ENCODE measurements at places on chromosomes 3 and 15. TPM values are rescaled to one million over a fixed set of nuclear protein-coding genes. Genes with fewer than 3 reads are reported as not detected.

- no peaks in the 10 kb centered on the region for H3K36me3 ChIP-seq
- peak within 1 kb of the TSS; percentile 11 for H3K4me3 ChIP-seq
- peaks cover 18% of the 10 kb centered on the region for H3K27me3 ChIP-seq
- H3K27ac ChIP-seq = no peak within 1 kb of the TSS
- DNase-seq = peak; percentile 27
Observed at GRCh38 chr3:36763850-36764703, at the start of gene DCLK3. DCLK3 (minus strand) TSS chr3:36764553; CDS start chr3:36764263, 290 bp downstream.

DNA sequence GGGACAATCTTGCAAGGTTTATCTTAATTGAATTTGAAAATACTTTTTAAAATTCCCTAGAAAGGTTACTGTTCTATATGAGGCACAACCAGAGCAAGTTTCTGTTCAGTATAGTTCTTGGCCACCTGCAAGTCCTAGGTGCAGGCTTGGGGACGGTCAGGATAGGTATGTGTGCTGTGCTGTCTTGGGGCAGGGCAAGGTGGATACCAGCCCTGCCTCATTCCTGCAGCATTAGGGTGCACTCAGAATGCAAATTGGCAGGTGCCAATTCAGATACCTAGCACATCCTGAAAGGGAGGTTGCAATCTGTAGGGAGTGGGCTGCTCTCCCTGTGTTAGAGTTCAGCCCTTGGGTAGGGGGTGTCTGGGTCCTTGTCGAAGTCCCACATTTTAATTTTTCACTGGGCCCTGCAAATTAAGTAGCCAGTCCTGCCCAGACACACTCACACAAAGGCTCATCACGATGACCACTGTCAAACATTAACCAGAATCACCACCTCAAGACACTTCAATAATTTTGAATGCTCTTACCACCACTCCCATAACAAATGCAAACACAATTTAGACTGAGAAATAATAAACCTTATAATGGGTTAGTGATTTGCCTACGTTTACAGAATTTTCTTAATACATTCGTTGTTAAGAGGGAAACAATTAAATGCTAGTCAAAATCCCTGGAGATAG is 838.0 kb upstream of the NR2F2 start:
- DNase-seq = no peak
- no peaks in the 10 kb centered on the region for H3K36me3 ChIP-seq
- no peaks in the 10 kb centered on the region for H3K4me1 ChIP-seq
- no peaks in the 10 kb centered on the region for H3K27me3 ChIP-seq
- no peak overlapping the region for H3K27ac ChIP-seq
- no peak overlapping the region for H3K4me3 ChIP-seq

DNA sequence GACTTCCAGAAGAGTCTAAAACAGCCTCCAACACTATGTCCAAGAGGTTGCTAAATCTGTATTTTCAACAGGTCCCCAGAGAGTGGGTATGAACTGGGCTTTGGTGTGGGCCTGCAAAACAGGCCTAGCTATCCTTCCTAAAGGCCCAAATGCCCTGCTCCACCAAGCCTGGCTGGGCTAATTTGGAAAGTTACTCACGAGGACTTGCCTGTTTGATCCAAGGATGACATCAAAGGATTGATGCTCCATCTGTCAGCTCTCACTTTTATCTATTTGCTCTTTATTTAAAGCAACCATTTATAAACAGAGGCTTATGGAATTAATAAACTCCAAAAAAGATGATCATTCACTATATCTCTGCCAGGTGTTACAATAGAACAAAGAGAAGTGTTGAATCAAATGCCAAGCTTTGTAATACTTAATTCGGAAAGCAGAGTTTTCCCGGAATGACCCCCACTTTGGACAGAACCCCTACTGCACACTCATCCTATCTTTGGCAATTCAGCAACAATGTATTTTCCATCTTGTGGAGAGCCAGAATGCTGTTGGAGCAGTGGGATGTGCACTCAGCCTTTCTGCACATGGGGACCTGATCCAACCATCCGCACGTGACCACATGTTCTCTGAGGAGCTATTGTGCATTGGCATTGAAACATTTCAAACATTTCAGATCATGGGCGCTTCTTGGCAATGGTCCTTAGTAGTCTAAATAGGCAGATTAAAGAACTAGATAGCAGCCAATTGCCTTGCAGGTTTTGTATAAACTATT is 163.3 kb upstream of the THBS1 start:
- no peaks in the 10 kb centered on the region for H3K27me3 ChIP-seq
- H3K4me1 ChIP-seq = peaks cover 22% of the 10 kb centered on the region
- H3K27ac ChIP-seq = no peak overlapping the region
- no peak overlapping the region for H3K4me3 ChIP-seq
- no peaks in the 10 kb centered on the region for H3K36me3 ChIP-seq
- no peak for DNase-seq

The SLC22A14 gene
- total RNA-seq = 0.18 TPM

GRCh38 chr3:100614941-100615340 is 5.5 kb downstream of the ADGRG7 start:
- H3K4me3 ChIP-seq = no peak overlapping the region
- no peaks in the 10 kb centered on the region for H3K27me3 ChIP-seq
- no peaks in the 10 kb centered on the region for H3K36me3 ChIP-seq
- no peak for DNase-seq
- H3K4me1 ChIP-seq = no peaks in the 10 kb centered on the region

DNA sequence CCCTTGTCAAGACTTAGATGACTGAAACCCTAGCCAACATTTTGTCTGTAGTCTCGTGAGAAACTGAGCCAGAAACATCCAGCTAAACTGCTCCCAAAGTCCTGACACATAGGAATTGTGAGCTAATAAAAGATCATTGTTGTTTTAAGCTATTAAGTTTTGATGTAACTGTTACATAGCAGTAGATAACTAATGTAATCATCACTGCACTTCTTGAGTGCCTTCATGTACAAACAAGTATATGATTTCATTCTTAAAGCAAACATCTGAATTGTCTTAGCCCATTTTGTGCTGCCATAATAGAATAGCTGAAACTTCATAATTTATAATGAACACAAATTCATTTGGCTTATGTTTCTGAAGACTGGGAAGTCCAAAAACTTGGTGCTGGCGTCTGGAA is 87.3 kb downstream of the NSUN3 start:
- H3K4me1 ChIP-seq = no peaks in the 10 kb centered on the region
- H3K36me3 ChIP-seq = no peaks in the 10 kb centered on the region
- no peaks in the 10 kb centered on the region for H3K27me3 ChIP-seq
- DNase-seq = no peak

The CHRNA7 gene
- 2.3 TPM for total RNA-seq

DNA sequence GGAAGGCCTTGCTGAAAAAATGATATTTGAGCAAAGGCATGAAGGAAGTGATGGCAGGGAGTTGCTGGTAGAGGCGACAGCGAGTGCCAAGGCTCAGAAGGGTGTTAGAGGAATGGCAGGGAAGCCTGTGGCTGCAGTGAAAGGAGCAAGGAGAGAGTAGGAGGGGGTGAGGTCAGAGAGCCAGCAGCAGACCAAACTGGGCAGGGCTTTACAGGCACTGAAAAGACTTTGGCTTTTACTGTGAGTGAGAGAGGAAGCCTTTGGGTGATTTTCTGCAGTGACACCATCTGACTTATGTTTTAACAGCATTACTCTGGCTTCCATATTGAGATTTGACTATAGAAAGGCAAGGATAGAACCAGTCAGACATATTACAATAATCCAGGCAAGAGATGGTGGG is 11.4 kb downstream of the TICRR start:
- H3K27me3 ChIP-seq = no peaks in the 10 kb centered on the region
- H3K27ac ChIP-seq = no peak overlapping the region
- no peak overlapping the region for H3K4me3 ChIP-seq
- H3K36me3 ChIP-seq = peaks cover 3% of the 10 kb centered on the region
- DNase-seq = no peak

Measured in left lung (tissue), 14 donors.